ENCODE measurements at places on chromosomes 3 and 15. TPM values are rescaled to one million over a fixed set of nuclear protein-coding genes. Genes with fewer than 3 reads are reported as not detected.

Gene NR1I2
- total RNA-seq, result 0.21 TPM

Gene MUSTN1
- 7.3 TPM for total RNA-seq

Gene GRAMD2A
- total RNA-seq, result 29.3 TPM

Gene GALNT15
- total RNA-seq, result 9.8 TPM

Gene ZNF502
- 2.3 TPM for total RNA-seq
